ENCODE measurements at places on chromosomes 12 and 14. TPM values are rescaled to one million over a fixed set of nuclear protein-coding genes. Genes with fewer than 3 reads are reported as not detected.

DNA sequence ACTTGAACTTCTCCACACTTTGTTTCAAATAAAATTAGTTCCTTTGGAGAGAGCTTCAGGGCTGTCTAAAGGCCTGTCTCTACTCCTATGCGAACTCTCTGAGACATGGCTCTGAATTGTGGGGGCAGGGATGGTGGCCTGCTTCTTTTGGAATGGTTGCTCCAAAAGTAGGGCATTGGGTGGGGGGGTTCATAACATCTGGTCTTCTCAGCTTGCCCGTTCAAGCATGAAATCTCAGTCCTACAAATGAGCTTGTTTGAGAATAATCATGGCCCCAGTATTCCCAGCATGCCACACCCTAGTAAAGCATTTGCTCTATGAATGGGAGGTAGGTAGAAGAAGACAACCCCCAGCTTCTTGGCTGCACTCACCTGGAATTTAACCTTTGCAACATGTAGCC, 6.7 kb downstream of the GPR135 start:
- H3K36me3 ChIP-seq, result peaks cover 4% of the 10 kb centered on the region
- no peak for DNase-seq
- H3K4me3 ChIP-seq, result no peak overlapping the region
- no peak overlapping the region for H3K27ac ChIP-seq
- peaks cover 9% of the 10 kb centered on the region for H3K4me1 ChIP-seq

- no peak overlapping the region for H3K4me3 ChIP-seq
- H3K27me3 ChIP-seq, result no peaks in the 10 kb centered on the region
- H3K36me3 ChIP-seq, result peaks cover 3% of the 10 kb centered on the region
- no peak overlapping the region for H3K27ac ChIP-seq
These were observed 20.9 kb downstream of the PUS7L start for GRCh38 chr12:43737646-43738045.

GRCh38 chr14:50230401-50230700, 1.0 kb downstream of the SOS2 start:
- no peak for DNase-seq
- H3K27me3 ChIP-seq, result no peaks in the 10 kb centered on the region
- H3K4me1 ChIP-seq, result peaks cover 8% of the 10 kb centered on the region
- no peaks in the 10 kb centered on the region for H3K36me3 ChIP-seq
- peak overlapping the region; percentile 85 for H3K4me3 ChIP-seq

- no peak overlapping the region for H3K27ac ChIP-seq
- no peaks in the 10 kb centered on the region for H3K4me1 ChIP-seq
- no peak for DNase-seq
- no peaks in the 10 kb centered on the region for H3K36me3 ChIP-seq
- H3K27me3 ChIP-seq, result no peaks in the 10 kb centered on the region
- H3K4me3 ChIP-seq, result no peak overlapping the region
These were observed 12.5 kb upstream of the CLEC4E start for GRCh38 chr12:8553088-8553627.

GRCh38 chr12:88509851-88510250, 70.4 kb downstream of the KITLG start:
- H3K36me3 ChIP-seq, result peaks cover 5% of the 10 kb centered on the region
- no peak for DNase-seq
- H3K4me1 ChIP-seq, result peaks cover 3% of the 10 kb centered on the region
- H3K27me3 ChIP-seq, result no peaks in the 10 kb centered on the region

GRCh38 chr12:29662734-29663323, 120.9 kb downstream of the TMTC1 start:
- no peak for DNase-seq
- no peaks in the 10 kb centered on the region for H3K36me3 ChIP-seq
- no peak overlapping the region for H3K27ac ChIP-seq
- H3K4me3 ChIP-seq, result no peak overlapping the region
- H3K27me3 ChIP-seq, result no peaks in the 10 kb centered on the region
- H3K4me1 ChIP-seq, result no peaks in the 10 kb centered on the region

DNA sequence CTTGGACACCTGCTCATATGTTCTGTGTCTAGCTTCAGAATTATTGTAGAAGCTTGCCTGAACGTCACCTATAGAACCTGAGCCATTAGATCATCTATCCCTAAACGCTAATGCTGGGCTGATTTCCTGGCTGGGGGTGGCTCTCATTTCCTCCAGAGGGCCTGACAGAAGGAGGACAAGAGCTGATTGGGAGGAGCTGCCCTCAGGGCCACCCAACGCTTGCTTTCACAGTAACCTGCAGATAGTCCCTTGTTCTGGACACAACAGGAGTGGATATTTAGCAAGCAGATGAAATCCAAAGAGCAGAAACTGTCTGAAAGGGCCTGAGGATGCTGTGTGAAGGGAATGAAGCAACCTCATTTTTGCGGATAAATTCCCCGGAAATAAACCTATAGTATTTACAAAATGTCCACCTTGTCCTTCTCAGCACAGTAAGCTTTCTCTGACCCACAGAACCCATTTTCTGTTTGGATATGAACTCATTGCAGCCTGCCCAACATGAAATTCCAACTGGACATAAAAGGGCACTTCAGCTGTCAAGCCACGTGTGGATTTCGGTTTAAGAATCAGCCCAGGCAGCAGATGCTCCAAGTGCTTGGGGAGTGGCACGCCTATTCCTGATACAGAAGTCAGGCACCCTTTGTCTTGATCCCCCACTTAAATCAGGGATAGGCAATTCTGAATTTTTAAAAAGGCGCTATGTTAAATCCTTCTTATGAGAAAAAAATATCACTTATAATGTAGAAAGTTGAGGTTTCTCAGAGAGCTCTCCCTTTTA, 32.8 kb upstream of the TUBA1C start:
- H3K4me3 ChIP-seq, result no peak overlapping the region
- H3K27me3 ChIP-seq, result no peaks in the 10 kb centered on the region
- H3K36me3 ChIP-seq, result no peaks in the 10 kb centered on the region
- DNase-seq, result peak; percentile 58
- peaks cover 15% of the 10 kb centered on the region for H3K4me1 ChIP-seq
- peak overlapping the region; percentile 84 for H3K27ac ChIP-seq

- no peak overlapping the region for H3K27ac ChIP-seq
- H3K4me3 ChIP-seq, result no peak overlapping the region
- no peak for DNase-seq
- H3K4me1 ChIP-seq, result no peaks in the 10 kb centered on the region
- no peaks in the 10 kb centered on the region for H3K36me3 ChIP-seq
These were observed 73.9 kb downstream of the BMP4 start for GRCh38 chr14:53882684-53883083.

DNA sequence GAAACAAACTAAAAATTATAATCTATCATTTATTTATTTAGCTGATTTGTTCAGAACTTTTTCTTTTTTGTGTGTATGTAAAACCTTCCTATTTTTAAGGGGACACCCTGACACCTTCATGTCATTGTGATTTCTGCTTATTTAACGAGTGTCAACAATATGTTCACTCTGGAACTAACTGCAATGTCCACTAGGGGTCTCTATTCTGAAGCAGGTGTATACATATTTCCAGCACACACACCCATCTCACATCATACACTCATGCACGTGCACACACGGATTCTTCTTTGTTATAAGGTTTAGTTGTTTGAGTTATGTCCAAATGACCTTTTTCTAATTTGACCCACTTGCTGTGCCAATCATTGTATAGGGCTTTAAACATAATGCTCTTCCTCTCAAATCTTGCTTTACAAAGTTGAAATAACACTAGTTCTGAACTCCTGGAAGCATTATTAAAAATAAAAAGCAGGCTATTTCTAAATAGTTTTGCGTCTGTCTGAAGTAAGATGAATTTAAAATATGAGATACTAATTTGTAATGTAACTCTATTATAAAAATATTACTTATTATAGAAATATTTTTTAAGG, 15.5 kb downstream of the E2F7 start:
- no peak overlapping the region for H3K4me3 ChIP-seq
- H3K4me1 ChIP-seq, result no peaks in the 10 kb centered on the region
- no peaks in the 10 kb centered on the region for H3K27me3 ChIP-seq
- peaks cover 8% of the 10 kb centered on the region for H3K36me3 ChIP-seq
- DNase-seq, result peak; percentile 82
- H3K27ac ChIP-seq, result no peak overlapping the region

DNA sequence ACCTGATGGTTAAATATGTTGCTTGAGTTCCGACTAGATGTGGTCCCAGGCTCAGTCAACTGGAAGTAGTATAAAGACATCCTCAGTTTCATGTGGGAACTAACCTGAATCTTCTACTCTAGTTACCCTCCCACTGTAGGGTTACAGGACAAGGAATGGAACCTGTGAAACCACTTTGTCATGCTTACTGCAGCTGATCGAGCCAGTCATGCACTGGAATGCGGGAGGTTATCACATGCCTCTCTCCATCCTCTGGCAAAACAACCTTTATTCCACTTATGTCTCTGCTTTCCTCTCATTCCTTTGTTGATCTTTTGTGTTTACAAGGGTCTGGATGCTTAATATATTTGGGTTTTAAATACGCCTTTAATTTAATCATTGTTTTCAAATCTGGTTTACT, 111.9 kb upstream of the DDHD1 start:
- H3K4me1 ChIP-seq, result no peaks in the 10 kb centered on the region
- H3K4me3 ChIP-seq, result no peak overlapping the region
- H3K36me3 ChIP-seq, result no peaks in the 10 kb centered on the region
- no peak for DNase-seq
- H3K27me3 ChIP-seq, result no peaks in the 10 kb centered on the region

DNA sequence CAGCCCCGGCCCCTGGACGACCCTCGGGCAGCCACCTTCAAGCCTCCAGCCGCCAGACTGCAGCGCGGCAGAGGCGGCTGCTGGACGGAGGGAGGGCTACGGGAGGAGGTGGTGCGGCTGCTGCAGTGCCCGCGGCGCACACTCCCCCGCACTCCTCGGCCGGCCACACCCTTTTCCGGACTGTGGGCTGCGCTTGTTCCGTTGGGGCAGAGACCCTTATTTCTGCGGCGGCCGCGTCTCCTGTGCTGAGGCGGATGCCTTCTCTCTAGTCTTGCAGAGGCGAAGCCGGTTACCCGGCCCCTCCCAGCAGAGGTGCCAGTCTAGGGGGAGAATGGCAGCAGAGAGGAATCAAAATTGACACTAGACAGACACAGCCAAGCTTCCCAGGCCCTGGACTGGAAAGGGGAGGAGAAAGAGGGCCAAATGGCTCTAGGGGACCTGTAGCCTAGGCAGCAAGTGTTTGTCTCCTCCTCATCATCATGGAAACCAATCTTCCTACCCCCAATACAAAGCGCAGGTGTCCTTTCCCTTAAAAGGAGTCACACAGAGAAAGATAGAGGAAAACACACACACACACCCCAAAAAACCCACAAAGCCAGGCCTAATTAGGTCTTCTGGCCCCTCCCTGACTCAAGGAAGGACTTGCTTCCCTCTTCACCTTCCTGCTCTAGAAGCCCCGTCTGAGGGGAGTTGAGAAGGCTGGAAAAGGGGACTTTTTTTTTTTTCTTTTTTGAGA, 1.3 kb downstream of the ESYT1 start:
- H3K27me3 ChIP-seq, result no peaks in the 10 kb centered on the region
- peak overlapping the region; percentile 97 for H3K4me3 ChIP-seq
- peak overlapping the region; percentile 80 for H3K27ac ChIP-seq
- peaks cover 11% of the 10 kb centered on the region for H3K4me1 ChIP-seq
- H3K36me3 ChIP-seq, result peaks cover 25% of the 10 kb centered on the region

The SDR9C7 gene
- not detected for total RNA-seq

The DEPDC4 gene
- 1.2 TPM for total RNA-seq

The KRT85 gene
- not detected for total RNA-seq

The CLEC4D gene
- total RNA-seq, result not detected

The XRCC3 gene
- total RNA-seq, result 9.2 TPM

The FAM181A gene
- not detected for total RNA-seq

The B3GNT4 gene
- total RNA-seq, result 0.33 TPM

The GLT8D2 gene
- total RNA-seq, result 12.6 TPM

The HELB gene
- 2.6 TPM for total RNA-seq

The TSHR gene
- total RNA-seq, result not detected

The STYK1 gene
- total RNA-seq, result not detected
